ENCODE measurements at places on chromosomes 1 and 21.
A peak's percentile ranks its signal among the peaks of the same experiment; 100 is the strongest.

DNA sequence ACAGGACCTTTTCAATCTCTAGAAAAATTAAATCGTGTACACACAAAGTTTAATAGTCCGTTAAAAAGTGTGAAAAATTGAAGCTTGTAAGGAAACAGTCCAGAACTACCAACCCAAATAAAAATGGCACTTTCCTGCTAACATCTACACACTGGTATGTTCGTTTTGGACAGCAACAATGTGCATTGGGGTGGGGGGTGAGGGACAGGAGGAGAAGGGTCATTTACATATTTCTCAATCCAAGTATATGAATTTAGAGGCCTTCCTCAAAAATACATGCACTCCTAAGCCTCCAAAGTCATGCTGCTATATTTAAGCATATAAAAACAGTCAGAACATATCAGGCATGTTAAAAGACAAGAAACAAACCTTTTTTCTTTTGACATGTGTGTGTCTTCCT is 2.5 kb downstream of the PPP1R15B start:
- no peak for DNase-seq

DNA sequence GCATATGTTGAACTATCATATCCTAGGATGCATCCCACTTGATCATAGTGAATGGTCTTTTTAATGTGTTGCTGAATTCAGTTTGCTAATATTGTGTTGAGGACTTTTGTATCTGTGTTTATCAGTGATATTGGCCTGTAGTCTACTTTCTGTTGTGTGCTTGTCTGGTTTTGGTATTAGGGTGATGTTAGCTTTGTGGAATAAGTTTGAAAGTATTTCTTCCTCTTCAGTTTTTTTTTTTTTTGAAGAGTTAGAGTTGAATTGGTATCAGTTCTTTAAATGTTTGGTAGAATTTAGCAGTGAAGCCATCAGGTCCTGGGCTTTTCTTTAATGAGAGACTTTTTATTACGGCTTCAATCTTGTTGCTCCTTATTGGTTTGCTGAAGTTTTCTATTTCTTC is 162.3 kb downstream of the VAV3 start:
- no peak for DNase-seq

- DNase-seq, result no peak
Measured at GRCh38 chr1:5810553-5811270, 181.5 kb downstream of the NPHP4 start.

DNA sequence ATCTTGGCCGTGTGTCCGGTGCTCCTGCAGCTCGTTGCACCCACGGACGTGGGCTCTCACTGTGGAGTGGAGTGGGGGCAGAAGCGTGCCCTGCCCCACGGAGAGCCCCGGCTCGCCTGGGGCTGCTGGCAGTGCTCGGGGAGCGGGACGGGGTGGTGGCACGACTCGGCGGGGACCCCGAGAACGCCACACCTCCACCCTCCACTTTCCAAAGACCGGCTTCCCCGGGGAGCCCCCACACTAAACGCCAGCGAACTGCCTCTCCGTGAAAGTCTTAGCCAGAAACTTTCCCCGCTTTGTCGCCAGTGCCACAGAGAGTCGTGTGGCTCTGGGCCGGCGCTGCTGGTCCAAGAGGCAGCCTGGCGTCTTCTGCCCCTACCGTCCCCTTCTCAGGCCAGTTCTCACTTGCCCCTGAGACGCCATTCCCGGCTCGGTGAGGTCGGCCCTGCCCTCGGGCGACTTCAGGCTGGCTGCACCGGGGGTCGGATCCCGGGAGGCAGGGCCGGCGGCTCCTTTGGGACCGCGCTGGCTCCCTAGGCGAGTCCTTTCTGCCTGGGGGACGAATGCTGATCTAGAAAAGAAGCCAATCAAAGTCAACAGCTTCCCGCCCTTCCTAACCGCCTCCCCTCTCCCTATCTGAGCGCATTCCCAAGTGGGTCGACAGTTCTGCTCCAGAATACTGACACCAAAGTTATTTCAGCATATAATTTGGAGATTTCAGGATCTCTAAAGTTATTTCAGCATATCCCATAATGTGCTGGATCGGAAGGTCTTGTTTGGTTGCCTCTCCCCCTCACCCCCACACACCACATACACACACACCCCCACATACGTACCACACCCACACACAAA is 2.6 kb upstream of the SAMD13 start:
- DNase-seq, result peak; percentile 2

- no peak for DNase-seq
Measured at GRCh38 chr1:174408146-174408545, 39.6 kb upstream of the GPR52 start.

- DNase-seq, result no peak
Measured at GRCh38 chr1:29861922-29862321, 625.6 kb downstream of the PTPRU start.

GRCh38 chr21:42505090-42505726 is 8.4 kb upstream of the SLC37A1 start:
- DNase-seq, result no peak

GRCh38 chr1:101918277-101918676 is 78.4 kb downstream of the OLFM3 start:
- no peak for DNase-seq

DNA sequence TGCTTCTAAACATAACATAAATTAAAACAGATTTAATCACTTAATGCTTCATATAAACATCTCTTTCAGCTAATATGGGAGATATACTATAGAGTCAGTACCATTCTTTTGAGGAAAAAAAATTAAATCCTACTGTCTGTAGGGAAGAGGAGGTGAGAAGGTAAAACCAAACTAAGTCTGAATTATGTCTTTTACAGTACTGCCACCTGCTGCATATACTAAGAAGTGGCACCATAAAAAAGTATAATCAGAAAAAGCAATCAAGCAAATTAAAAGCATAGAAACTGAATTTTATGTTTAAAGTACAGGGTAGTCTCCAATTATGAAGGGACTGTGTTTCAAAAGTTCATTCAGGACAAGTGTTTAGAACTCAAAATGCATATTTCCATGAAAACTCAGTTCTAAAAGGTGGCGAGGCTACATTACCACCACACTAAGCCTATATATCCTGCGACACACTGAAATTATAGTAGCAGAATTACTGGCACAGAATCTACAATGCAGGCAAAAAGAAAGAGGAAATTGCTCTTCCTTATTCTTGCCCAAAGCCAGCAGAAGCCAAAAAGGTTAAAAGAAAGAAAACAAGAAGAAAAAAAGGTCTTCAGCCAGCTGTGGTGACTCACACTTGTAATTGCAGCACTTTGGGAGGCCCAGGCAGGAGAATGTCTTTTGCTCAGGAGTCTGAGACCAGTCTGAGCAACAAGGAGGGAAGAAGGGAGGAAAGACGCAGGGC is 9.0 kb downstream of the NSL1 start:
- DNase-seq, result no peak

- DNase-seq, result no peak
Measured at GRCh38 chr21:29441651-29442050, 142.9 kb downstream of the BACH1 start.

DNA sequence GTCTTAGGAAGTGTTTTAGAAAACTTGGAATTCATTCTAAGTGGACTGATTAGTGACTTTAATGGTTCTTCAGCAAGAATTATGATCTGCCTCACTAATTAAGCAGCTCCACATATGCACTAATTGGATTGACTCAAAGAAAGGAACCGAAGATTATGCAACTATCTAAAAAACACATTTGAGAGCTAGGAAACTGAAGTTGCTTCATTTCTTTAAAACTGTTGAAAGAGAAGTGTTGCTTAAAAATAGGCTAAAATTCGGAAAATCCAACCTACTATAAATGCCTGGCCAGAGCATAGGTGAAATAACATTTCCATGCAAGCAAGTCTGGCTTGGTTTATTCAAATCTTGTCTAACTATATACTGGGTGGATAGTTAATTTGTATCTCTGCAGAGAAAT is 502.9 kb upstream of the ZRANB2 start:
- no peak for DNase-seq

DNA sequence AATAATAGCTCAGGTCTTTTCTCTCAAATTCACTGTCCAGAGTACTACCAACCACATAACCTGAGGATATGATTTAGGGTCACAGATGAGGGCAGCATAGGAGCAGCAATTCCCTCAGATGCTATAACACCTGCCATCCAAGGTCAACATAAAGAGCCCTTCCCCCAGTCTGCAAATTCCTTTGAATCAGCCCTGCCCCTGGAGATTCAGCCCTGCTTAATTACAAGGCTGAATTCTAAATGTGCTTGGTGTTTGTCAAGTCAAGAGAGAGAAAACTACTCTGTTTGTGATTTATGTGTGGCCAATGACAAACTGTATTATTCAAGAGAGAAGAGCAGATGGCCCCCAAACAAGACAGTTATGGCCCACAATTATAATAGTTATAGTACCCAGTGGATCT is 195.7 kb upstream of the ADGRL2 start:
- DNase-seq, result no peak

- peak; percentile 20 for DNase-seq
Measured at GRCh38 chr1:175192111-175192629, 406 bp downstream of the KIAA0040 start.

GRCh38 chr1:112707221-112708001 is 484 bp upstream of the RHOC start:
- DNase-seq, result peak; percentile 25

- no peak for DNase-seq
Measured at GRCh38 chr1:48214820-48215219, 7.7 kb upstream of the SLC5A9 start.
